Stimulated activated CD4-positive, alpha-beta T cell treated with anti-CD3 and anti-CD28 coated beads, TNF-alpha, amount 100 ng/mL, for 4 hours (primary cell): ENCODE measurements at places on chromosomes 2 and 18.

DNA sequence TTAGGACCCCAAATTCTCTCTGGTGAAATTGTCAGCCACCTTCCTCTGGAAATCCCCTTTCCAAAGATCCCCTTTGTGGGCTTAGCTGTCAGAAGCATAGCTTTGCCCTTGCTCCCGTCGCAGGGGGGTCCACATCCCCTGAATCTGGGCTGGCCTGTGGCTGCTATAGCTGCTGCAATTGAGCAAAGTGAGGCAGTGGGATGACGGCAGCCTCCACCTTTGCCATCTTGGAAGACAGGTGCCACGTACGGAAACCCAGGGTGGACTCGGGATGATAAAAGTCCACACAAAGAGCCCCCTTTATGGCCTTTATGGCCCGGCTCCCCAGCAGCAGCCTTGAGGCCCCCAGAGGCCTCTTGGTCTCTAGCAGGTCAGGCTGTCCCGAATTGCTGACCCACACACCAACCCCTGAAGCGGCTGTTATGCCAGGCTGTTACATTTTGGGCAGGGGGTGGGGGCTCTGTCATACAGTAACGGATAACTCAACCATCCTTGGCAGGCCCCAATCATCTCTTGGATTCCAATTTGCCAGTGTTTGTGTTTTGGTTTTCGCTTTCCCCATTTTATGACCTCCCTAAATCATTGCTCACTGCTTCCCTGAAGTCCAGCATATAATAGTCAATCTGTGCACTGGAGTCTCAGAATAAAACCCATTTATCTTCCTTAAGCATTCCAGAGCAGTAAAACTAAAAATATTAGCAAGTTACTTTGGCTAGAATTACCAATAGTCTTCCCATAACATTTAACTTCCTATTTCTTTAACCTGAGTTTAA is 33.2 kb upstream of the ID2 start:
- no peak for DNase-seq

GRCh38 chr2:20781656-20782265 is 41.1 kb downstream of the LDAH start:
- DNase-seq = no peak

GRCh38 chr2:221235941-221236340 is 336.2 kb downstream of the EPHA4 start:
- no peak for DNase-seq

DNA sequence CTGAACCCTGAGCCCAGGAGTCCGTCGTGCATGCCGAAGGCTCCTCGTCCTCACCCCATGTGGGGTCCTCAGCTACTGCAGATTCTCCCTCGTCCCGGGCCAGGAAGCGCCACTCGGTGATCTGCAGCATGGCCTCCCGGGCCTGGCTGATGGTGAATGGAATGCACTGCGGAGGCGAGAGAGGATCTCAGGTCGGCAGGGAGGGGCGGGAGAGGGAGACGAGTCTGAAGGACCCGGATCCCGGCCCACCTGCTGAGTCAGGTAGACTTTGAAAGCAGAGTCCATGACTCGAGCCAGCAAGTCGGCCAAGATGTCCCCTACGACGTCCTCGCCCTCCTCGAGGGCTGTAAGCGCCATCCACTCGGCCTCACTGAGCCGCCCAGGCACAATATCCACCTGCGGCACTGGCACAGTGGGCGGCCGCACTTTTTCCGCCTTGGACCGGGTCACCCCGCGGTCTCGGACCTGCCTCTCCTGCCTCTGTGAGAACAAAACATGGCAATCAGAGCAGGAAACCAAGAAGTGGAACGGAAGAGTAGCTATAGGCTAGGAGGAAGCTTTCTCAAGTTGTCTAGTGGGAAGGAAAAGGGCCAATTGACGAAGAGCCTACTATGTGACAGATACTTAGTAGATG is 5.5 kb downstream of the C2orf81 start:
- no peak for DNase-seq

GRCh38 chr2:240728361-240728760 is 36.7 kb downstream of the AQP12A start:
- no peak for DNase-seq

GRCh38 chr2:6866982-6867381 is 1.3 kb upstream of the CMPK2 start:
- DNase-seq = no peak

DNA sequence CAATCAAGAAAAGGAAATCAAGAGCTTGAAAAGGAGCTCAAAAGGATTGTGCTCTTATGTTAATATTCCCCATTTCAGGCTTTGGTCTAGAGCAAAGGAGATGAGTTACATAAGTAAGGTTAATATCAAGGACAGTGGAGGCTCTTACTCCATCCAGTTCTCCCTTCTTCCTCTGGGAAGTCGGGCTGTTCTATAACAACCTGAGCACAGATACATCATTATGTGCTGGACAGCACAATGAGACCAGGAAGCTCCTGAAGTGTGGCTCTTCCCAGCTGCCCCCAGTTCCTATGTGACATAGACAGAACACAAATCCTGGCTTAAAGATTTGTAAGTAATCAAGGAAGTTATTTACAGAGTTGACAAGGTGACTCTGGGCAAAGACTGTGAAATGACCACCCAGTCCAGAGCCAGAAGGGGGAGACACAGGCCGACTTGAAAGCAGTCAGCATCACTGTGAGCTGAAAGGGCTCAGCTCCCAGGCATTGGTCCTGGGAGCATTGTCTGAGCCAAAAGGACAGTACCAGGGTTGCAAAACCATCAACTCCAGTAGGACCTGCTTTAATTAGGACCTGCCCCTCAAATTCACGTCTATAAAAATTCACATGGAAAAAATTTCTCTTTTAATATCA is 917.6 kb upstream of the ACVR2A start:
- DNase-seq = no peak

DNA sequence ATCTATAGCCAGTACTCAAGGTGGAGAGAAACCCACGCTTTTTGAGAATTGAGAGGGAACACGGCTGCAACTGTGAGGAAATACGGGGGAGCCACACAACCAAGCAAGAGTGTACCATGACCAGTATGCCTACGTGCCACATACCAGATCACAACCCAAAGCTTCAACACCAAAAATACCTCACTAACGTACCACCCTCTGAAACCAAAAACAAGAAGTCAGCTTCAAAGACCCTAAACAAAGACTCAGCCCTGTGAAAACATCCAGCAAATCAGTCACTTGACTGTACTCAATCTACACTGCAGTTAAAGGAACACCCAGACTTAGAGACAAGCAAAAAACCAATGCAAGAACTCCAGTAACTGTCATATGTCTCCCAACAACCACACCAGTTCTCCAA is 17.0 kb downstream of the RNU4ATAC start:
- DNase-seq = no peak
